ENCODE measurements at places on chromosomes 13 and 19.

GRCh38 chr19:42156571-42156970 lies 24.3 kb upstream of the POU2F2 start:
- DNase-seq = no peak

- peak; percentile 59 for DNase-seq
These were observed 1.1 kb downstream of the IRS2 start for GRCh38 chr13:109785141-109785891.

DNA sequence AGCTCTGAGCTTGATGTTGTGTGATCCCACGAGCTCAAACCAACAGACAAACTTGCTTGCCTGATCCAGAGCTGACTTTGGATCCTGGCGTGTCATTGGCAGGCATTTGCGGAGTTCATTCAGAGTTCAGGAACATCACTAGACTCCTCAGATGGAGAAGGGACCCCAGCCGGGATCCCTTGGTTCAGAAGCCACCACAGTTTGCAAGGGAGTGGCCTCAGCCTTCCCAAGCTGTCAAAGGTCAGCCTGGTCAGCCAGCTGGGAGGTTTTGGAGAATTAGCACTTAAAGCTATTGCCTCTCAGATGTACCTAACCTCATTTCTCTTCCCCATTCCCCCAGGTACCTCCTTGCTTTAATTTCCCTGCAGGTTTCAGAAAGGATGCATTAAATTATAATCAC lies 208.8 kb upstream of the SOX21 start:
- DNase-seq = peak; percentile 6

GRCh38 chr19:45508861-45509691 lies 1.8 kb downstream of the VASP start:
- peak; percentile 60 for DNase-seq

DNA sequence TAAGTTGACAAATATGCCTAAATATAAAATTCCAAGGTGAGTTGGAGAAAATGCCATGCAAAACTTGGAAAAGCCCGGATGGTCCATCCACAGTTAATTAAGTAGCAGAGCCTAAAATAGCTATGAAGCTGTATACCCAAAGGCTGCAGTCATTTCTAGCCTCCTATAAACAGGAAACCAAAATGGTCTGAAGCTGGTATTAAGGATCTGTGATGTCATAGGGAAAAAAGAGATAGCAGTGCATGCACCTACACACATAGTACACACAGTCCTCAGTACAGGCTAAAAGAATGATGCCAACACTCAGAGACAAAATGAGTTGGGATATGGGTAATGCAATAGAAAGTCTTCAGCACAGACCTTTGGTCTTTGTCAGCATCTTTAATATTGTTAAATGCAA lies 736.9 kb downstream of the EFNB2 start:
- DNase-seq = no peak

DNA sequence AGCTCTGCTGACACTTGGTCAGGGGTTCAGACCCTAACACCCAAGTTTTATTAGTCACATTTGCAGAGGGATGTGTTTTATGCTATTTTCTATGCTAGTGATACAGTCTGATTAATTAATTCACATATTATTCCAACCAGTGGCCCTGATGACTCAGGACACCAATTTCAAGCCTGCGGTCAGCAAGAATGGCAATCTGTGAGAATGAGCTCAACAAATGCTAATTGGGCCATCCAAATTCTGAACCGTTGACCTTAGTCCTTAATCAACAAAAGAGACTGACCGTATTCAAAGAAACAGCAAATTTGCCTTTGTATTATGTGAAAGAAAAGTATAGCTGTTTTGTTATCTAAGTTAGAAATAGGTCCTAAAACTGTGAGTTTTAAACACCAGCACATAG lies 9.6 kb upstream of the KL start:
- DNase-seq = no peak

- DNase-seq = no peak
These were observed 50.0 kb downstream of the FRY start for GRCh38 chr13:32081591-32081990.

DNA sequence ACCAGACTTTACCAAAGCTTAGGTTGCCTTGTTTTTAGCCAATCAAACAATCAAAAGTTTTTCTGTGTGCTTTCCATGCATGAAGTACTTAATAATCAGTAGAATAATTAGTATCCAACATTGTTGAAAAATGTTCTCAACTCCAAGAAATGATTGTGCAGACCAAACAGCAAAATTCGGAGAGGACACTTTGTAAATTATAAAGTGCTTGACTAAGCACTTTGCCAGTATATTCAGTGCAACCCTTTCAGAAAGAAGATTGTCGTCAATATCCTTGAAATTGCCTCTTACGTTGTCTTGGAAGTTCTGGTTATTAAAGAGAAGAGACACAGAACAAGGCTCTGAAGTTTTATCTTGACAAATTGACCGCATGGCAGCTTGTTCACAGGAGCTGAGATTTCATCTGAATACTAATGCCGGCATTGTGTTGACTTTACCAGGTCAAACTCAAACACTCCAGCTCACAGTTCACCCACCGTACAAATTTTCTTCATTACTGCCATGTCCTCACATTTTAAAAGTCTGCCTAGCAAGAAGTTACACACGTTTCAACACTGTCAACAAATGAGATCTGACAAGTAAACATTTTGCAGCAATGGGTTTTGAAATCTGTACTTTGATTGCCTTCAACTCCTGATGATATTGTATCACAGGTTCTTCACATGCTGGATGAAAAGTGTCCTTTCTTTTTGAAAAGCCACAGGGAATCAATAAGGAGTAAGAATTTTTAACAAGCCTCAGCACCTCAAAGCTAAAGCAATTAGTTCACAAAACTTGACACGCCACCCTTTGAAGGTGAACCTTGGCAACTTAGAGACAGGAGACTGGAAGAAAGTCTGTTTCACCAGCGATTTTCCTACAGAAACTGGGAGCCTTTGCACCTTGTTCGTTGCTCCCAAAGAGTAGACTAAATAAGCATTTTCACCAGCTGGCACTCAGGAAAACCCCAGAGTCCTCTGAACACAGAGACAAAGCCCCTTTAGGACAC lies 150.9 kb downstream of the RFC3 start:
- no peak for DNase-seq

- peak; percentile 32 for DNase-seq
These were observed 49.4 kb downstream of the F2RL3 start for GRCh38 chr19:16938211-16938610.

GRCh38 chr13:44690376-44690775 lies 114.2 kb upstream of the TSC22D1 start:
- no peak for DNase-seq

DNA sequence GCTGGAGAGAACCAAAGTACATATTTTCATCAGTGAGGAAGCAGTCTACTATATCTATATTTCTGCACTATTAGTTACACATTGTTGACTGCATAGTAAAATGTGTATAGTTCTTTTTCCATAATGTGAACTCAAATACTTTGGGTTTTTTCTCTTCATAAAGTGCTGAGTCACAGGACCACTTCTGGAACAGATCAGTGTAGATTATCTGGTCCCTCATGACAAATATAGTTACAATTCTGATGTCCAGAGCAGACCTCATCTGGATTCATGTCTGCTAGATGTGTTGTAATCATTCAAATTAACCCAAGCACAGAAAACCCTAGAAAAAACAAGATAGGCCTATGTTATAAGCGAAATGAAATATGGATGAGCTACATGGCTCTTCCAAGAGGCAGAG lies 171.4 kb downstream of the SUCLA2 start:
- no peak for DNase-seq

DNA sequence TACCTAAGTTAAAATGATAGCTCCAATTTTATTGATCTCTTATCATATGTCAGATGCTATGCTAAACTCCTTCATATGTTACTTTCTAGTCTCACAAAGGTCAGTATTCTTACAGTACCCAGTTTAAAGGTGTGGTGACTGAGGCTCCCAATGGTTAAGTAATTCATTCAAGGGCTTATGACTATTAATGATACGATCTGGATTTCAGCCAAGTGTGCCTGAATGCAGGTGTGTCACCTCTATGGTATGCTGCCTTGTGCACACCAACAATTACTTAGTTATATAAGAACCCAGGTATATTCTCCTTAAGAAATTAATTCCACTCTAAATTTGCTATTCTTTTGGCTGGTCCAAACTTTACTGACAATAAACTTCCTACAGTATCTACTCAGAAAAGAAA lies 84.6 kb upstream of the TRPC4 start:
- DNase-seq = no peak

GRCh38 chr19:52638601-52639000 lies 446 bp upstream of the ZNF83 start:
- no peak for DNase-seq
